ENCODE measurements at places on chromosomes 5 and 9.

- no peak for DNase-seq
Observed at GRCh38 chr9:31114346-31114745, 1270.1 kb upstream of the ACO1 start.

- DNase-seq: no peak
Observed at GRCh38 chr9:86695910-86696424, 251.3 kb downstream of the GAS1 start.

DNA sequence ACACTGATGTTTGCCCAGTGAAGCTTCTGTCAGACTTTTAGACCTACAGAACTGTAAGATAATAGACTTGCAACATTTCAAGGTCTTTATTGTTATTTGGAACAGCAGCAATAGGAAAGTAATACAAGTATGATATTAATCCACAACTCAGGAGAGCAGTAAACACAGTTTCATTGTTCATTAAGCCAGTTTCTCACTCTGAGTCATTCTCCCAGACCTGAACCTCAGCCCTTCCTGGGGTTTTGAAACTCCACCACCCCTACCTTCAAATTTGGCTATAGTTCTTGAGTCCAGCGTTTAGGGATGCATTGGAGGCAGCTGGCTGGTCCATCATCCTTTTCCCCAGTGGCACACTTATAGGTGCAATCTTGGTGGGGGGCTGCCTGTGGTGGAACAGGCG, 203.2 kb downstream of the RAB3C start:
- DNase-seq: no peak

DNA sequence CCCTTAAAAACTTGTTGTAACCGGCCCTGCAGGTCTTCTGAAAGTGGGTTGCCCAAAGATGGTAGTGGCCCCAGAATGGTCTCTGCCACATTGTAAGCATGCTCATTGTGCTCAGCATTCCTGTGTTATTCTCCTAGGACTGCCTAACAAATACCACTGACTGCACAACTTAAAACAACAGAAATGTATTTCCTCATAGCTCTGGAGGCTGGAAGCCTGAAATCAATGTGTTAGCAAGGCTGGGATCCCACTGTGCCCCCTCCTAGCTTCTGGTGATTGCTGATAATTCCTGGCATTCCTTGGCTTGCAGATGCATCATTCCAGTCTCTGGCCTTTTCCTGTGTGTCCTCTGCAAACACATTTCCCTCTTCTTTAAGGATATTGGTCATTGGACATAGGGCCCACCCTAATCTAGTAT, 3.4 kb upstream of the GCNT4 start:
- no peak for DNase-seq

- DNase-seq: no peak
Observed at GRCh38 chr5:3347741-3348140, 247.9 kb upstream of the IRX1 start.

DNA sequence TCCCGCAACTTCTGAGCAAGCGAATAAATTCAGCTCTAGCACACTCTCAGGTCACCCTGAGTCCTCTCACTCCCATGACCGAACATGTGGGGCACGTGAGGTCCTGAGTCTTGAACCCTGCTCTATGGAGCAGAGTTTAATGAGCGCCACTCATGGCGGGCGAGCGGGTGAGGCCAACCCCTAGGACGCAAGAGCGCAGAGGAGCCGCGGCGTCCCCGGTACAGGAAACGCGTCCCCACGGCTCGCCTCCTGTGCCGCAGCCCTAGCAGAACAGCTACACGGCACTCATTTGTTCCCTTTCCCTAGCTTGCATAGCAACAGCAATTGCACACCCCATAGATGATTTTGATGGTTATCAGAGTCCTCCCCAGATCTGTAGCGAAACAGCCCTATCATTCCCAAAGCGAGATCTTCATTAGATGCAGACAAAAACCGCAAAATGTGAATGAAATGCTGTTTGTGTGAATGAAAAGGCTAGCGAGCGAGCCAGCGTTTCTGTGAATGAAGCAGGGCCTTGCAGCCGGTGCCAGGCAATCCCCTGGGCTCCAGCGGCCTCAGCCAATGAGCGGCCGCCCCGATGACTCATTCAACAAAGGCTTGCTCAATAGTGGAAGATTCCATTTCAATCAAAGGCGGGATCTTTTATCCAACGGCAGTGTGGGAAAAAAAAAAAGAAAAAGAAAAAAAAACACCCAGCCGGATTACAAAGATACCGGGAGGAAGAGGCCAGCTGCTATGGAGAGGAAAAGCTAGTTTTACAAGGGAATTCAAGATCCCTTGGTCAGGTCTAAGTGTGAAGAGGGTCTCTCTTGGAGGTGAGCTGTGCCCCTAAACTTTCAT, 1.5 kb upstream of the SHC3 start:
- peak; percentile 69 for DNase-seq

GRCh38 chr9:86563350-86563749, 209.1 kb upstream of the TUT7 start:
- DNase-seq: no peak

- no peak for DNase-seq
Observed at GRCh38 chr5:71809446-71809845, 90.4 kb downstream of the CARTPT start.

GRCh38 chr5:313265-313664, 8.2 kb upstream of the AHRR start:
- no peak for DNase-seq

DNA sequence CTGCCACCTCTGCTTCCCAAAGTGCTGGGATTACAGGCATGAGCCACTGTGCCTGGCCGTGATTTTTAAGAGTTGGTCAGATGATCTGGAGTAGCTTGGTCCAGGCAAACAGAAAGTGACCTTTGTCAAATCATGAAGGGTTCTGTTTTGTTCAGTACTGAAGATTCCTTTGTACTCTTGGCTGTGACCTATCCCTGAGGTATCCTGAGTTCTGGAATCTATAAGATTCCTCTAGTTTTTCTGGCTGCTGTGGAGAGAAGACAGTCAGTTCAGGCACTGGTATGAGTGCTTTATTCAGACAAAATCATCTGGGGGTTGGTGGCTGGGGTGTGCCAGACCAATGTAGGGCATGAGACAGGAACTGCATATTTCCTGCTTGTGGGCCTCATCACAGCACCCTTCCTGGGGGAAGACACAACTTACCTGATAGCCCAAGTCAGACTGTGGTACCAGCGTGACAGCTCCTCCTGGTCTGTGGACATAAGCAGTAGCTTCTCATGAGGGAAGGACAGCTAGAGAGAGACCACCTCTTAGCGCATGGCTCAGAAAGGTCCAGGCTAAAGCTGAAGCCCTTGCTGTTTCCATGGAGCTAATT, 3.1 kb downstream of the ARHGEF39 start:
- DNase-seq: no peak

- DNase-seq: no peak
Observed at GRCh38 chr5:114243972-114244317, 117.9 kb upstream of the KCNN2 start.

GRCh38 chr5:73692166-73692640, 66.2 kb downstream of the ARHGEF28 start:
- no peak for DNase-seq

- no peak for DNase-seq
Observed at GRCh38 chr5:65355301-65355700, 126.4 kb downstream of the ADAMTS6 start.

DNA sequence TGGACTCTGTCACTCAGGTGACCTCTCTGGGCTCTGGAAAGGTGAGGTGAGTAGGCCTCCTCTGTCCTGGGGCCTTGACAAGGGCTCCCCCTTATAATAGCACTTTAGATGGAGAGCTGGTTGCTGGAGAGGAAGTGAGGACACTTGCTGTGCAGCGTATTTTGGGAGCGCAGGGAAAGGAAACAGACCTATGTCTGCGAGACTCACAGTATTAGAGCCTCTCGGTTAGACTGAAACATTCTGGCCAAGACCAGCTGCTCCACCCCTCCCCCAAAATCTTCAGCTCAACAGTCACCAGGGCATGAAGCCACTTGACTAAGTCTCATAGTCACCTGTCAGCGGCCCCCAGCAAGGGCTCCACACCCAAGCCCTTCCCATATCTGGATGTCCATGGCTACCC, 213.6 kb downstream of the AGTPBP1 start:
- DNase-seq: no peak

- DNase-seq: no peak
Observed at GRCh38 chr9:97905228-97905627, 17.1 kb downstream of the TRMO start.

GRCh38 chr5:149002053-149002452, 60.8 kb downstream of the SH3TC2 start:
- DNase-seq: no peak

DNA sequence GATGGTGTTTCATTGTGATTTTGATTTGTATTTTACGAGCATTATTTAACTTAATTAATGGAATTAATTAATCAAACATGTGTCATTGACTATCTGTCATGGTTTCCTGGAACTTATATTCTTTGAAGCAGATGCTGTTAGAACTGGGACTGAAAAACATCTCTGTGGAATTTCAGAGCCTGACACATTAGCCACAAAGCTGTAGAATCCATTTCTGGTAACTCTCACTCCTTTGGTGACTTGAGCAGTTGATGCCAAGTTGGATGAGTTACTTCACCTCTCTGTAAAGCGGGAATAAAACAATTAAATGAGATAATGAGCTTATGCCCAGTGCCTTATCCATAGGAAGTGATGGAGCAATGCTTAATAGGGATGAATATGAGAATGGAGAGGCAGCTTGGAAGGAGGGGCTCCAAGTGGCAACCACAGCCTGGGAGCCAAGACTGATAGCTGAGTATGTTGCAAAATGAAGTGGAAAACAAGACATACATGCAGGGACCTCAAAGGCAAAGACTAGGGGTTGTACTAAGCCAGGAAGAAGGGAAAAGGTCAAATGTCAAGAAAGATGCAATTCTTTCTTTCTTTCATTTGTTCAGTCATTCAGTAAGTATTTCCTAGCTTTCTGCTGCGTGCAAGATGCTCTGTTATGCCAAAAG, 23.1 kb upstream of the ADRA1B start:
- no peak for DNase-seq

DNA sequence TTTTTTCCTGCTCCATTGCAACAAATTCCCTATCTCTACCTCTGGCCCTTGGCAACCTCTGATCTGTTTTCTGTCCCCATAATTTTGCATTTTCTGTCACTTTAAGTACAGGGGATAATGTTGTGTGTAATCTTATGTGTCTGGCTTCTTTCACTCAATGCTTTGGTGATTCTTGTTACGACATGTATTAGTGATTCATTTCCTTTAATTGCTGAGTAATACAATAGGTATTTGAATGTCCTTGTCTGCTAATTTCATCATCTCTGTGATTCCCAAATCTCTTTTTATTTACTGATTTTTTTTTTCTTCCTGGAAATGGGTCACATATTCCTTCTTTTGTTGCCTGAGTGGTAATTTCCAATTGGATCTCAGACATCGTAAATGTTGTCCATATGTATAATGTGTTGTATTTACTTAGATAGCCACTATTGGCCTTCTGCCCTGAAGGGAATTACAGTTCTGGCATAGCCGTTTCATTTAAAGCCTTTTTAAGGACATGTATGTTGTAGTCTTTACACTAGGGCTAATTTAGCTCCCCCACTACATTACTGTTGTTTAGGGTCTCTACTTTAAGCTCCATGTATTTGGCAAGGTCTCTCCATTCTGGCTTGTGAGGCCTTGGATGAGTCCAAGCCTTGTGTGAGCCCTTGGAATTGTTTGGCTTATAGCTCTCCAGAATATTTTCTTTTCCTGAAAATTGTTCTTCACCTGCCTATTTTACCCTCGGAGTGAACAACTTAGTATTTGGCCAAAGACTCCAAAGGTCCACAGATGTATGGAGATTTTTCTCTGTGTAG, 683.8 kb downstream of the LRRC70 start:
- no peak for DNase-seq

DNA sequence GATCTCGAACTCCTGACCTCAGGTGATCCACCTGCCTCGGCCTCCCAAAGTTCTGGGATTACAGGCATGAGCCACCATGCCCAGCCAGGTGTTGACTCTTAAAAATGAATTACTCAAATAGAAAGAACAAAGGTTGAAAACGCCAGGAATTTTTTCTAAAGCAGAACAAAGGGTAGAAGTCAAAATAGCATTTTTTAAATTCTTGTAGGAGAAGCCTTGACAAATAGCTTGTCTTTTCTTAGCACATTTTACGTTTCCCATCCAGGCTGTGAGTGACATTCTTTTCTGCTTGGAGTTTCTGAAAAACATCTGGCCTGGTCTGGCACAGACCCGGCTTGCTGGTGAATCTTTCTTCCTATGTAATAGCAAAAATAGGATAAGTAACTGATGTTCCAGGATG, 169.4 kb upstream of the ZNF462 start:
- no peak for DNase-seq

DNA sequence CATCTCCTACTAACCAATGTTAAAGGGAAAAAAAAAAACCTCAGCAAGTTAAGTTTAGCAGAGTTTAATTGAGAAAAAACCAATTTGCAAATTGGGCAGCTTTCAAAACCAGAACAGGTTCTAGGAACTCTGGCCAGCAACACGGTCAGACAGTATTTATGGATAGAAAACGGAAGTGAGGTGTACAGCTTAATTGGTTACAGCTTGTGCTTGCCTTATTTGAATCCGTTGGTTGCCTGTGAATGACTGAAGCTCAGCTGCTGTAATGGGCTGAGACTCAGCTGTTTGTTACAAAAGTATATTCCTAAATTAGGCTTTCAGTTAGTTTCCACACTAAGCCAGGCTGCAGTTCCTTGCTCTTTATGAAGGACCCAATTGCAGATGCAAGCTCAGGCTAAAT, 217.0 kb downstream of the SREK1 start:
- DNase-seq: no peak

GRCh38 chr5:98471458-98471857, 302.0 kb upstream of the RGMB start:
- DNase-seq: no peak

- peak; percentile 64 for DNase-seq
Observed at GRCh38 chr5:42949348-42950115, 90.6 kb downstream of the ANXA2R start.

DNA sequence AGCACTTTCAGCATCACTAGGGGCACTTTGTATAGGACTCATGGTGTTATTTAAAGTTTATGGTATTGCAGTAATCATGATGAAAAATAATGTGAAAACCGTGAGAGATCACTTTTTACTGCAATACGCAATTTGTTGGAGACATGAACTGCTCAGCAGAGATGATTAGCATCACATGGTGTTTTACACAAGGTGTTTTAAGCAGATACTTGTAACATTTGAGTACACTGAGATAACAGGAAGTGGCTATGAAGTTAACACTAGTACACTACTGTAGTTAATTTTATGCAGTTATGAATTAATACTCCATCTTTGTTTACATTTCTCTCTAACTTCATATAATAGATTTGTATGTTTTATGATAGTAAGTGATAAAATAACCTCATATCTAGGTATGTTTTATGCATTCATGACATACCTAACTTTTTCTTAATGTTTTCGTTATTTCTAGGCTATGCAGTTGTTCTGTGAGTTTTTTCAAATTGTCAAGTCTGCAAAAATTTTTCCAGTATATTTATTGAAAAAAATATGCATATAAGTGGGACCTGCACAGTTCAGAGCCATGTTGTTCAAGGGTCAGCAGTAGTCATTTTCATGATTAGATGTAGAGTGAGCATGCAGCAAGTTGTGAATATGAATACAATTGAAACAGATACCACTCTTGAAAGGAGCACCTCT, 13.0 kb downstream of the SUB1 start:
- DNase-seq: no peak

GRCh38 chr9:78486661-78487060, 189.7 kb downstream of the PSAT1 start:
- no peak for DNase-seq

- no peak for DNase-seq
Observed at GRCh38 chr5:177070536-177071191, 16.1 kb upstream of the FGFR4 start.

GRCh38 chr9:1087120-1087881, 37.1 kb downstream of the DMRT2 start:
- DNase-seq: no peak

GRCh38 chr5:95035891-95036685, 248.8 kb downstream of the MCTP1 start:
- no peak for DNase-seq

GRCh38 chr5:50807661-50808060, 141.2 kb downstream of the PARP8 start:
- no peak for DNase-seq

All from activated T-cell treated with anti-CD3 and anti-CD28 coated beads, Interleukin-2, amount 50 U/mL, for 48 hours (primary cell).